Fibroblast of mammary gland (primary cell): ENCODE measurements at places on chromosomes 2 and 18.

GRCh38 chr2:62344472-62344871 lies 148.6 kb downstream of the B3GNT2 start:
- peak; percentile 18 for DNase-seq

- no peak for DNase-seq
Observed at GRCh38 chr2:213524164-213524563, 239.9 kb downstream of the SPAG16 start.

- no peak for DNase-seq
Observed at GRCh38 chr18:41526054-41526453, 429.0 kb upstream of the PIK3C3 start.

DNA sequence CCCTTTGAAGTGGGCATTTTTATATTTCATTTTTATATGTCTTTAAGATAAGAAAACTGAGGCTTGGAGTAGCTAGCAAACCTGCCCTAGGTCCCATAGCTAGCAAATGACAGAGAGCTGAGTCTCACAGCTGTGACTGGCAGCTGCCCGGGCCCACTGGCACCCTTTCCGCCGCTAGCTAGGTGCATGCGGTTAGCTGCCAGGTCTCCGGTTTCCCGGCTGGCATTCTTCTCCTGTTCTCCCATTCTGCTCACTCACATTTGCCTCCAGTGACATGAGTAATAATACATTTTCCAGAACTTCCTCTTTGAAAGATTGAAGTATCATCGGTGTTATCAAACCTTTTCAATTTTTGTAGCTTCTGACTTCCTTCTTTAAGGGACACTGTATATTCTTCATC lies 38.7 kb downstream of the MTCL1 start:
- no peak for DNase-seq

- peak; percentile 90 for DNase-seq
Observed at GRCh38 chr2:68044099-68044498, 18.7 kb downstream of the C1D start.

- DNase-seq, result peak; percentile 94
Observed at GRCh38 chr2:215749092-215749957, 264.0 kb downstream of the MREG start.

DNA sequence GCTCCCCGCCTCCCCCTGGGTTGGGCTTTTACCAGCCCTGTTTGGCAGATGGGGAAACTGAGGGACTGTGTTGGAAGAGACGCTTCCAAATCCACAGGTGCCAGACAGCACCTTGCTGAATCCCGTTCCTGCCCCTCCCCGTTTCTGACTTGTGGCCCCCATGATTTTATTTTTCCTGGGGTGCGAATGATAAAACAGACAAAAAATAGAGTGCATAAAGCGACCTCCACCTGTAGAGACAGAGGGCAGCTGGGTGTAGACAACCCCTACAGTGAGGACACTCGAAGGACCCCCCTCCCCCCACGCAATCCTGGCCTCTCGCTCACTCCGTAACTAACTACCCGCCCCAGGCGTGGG lies 2.2 kb upstream of the CTDSP1 start:
- no peak for DNase-seq

- peak; percentile 68 for DNase-seq
Observed at GRCh38 chr2:200655918-200656580, 70.2 kb downstream of the AOX1 start.

- DNase-seq, result no peak
Observed at GRCh38 chr18:77144451-77145118, 12.0 kb upstream of the MBP start.

DNA sequence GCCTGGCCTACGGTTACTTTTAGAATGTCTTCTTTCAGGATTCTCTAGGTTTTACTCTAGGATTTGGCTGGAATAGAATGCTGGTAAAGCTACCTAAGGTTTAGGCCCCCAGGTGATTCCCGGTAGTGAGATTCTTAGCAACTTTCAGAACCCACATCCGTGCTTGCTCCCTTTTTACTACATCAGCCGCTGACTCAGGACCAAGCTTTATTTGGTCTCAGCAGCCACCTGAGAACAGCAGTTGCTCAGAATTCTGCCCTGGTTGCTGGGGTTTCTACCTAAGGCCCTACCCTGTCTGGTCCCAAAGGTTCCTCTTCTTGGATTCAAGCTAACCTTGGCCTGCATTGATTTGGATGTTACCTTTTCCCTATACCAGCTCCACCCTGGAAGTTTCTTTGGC lies 36.1 kb upstream of the NDUFV2 start:
- DNase-seq, result no peak

- no peak for DNase-seq
Observed at GRCh38 chr18:26290385-26290784, 64.1 kb downstream of the TAF4B start.

GRCh38 chr18:45663403-45664045 lies 48.2 kb downstream of the SLC14A2 start:
- DNase-seq, result no peak

DNA sequence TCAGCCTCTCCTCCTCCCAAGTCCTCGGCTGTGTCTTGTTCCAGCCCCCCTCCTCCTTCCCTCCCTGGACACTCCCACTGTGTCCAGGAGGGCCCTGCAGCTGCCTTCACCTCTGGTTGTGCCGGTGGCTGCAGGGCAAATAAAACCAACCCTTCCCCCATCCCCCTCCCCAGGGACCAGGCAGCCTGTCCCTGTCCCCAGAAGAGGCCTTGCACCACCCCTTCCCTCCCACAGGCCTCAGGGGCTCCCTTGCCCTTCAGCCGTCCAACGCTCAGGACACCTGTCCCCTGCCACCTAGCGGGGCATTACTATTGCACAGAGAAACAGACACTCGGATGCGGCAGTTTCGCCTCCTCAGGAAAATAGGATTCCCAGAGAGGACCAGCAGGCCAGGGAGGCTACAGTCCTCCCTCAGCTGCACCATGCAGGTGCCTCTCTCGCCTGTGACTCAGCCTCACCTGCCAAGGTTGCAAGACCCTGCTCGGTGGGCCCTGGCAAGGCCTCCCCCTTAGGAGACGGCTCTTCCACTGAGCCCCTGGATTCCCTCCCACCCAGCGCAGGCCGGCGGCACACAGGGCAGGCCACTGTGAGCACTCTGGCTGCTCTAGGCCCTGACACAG lies 5.5 kb upstream of the GPC1 start:
- no peak for DNase-seq

DNA sequence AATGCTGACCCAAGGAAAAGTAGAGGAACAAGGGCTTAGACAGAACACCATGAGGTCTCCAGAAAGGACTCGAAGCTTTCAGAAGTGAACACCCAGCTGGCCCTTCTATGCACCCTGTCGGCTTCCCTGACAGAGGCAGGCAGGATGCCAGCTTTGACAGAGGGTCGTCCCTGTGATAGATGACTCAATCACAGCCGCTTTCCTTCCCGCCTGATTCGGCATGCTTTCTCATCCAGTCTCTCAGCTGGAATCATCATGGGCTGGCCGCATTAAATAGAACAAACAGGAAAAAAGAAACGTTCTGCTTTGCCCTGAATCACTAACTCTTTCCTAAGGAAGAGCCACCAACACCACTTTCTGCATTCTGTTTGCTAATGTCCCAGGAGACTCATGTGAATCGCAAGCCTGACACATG lies 140.3 kb upstream of the RAB12 start:
- DNase-seq, result peak; percentile 51

DNA sequence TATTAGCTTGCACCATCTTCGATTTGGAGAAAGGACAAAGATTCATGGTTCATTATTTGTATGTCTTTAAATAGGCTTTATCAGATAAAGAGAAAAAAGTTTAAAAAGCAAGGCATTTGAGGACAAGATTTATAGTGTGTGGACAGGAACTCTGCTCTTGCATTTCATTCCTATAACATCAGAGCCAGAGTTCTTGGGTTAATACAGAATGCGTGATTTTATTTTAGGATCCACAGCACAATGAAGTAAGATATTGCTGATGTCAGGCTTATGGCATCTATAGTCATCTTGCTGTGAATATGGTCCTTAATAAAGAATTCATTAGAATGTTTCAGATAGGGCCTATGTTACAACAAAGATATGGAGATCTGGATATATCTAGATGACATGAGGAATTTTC lies 19.7 kb downstream of the RASGRP3 start:
- peak; percentile 57 for DNase-seq

DNA sequence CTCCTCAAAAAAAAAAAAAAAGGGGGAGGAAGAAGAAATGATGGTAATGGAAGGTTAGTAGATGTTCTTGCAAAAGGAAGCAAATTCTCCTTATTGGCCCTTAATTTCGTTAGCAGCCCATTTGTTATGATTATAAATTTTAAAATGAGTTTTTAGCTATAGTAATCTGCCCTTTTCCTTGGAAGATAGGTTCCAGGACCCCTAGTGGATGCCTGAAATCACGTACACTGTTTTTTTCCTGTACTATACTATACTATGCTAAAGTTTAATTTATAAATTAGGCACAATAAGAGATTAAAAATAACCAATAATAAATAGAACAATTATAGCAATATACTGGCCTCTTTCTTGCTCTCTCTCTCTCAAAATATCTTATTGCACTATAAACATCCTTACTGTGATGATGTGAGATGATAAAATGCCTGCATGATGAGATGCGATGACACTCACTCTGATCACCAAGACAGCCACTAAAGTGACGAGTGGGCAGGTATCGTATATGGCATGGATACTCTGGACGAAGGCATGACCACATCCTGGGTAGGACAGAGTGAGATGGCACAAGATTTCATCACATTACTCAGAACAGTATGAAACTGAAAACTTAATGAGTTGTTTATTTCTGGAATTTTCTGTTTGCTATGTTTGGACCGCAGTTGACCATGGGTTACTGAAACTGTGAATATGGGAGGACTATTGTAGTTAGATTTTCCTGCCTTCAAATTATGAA lies 87.2 kb downstream of the KCTD18 start:
- no peak for DNase-seq

- DNase-seq, result no peak
Observed at GRCh38 chr2:171447675-171448074, 13.6 kb downstream of the DCAF17 start.

- no peak for DNase-seq
Observed at GRCh38 chr18:64419156-64419555, 270.3 kb upstream of the LINC00305 start.

GRCh38 chr2:98020516-98020915 lies 24.8 kb upstream of the TMEM131 start:
- DNase-seq, result no peak

DNA sequence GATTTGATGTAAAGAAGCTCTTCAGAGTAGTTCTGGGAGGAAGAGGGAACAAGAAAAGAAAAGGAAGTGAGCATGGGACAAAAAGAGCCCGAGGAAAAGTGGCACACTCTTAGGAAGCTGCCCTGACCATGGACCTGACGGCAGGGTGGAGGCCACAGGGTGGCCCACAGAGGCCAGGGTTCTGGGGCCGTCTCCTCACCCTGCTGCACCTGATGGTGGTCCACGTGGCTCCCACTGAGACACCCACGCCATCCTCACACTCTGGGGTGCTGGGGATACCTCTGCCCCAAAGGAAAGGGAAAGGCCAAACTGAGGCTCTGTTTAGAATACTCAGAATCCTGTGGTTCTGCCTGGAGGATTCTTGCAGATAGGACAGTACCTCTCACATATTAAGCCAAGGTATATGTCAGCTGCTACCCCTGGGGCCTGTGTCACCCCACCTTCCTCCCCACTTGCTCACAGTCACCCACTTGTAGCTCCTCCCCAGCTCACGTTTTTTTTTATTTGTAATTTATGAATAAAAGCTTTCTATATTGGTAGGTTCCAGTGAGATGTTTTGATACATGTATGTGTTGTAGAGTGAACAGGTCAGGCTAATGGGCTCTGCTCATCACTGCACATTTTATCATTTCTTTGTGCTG lies 171.1 kb downstream of the LDLRAD4 start:
- no peak for DNase-seq

- no peak for DNase-seq
Observed at GRCh38 chr2:26477126-26477910, 606 bp downstream of the OTOF start.

- DNase-seq, result peak; percentile 63
Observed at GRCh38 chr18:58268849-58269248, 224.8 kb downstream of the NEDD4L start.

GRCh38 chr2:37558623-37559022 lies 112.8 kb downstream of the CDC42EP3 start:
- no peak for DNase-seq

GRCh38 chr2:30106543-30106942 lies 40.3 kb upstream of the YPEL5 start:
- peak; percentile 30 for DNase-seq

DNA sequence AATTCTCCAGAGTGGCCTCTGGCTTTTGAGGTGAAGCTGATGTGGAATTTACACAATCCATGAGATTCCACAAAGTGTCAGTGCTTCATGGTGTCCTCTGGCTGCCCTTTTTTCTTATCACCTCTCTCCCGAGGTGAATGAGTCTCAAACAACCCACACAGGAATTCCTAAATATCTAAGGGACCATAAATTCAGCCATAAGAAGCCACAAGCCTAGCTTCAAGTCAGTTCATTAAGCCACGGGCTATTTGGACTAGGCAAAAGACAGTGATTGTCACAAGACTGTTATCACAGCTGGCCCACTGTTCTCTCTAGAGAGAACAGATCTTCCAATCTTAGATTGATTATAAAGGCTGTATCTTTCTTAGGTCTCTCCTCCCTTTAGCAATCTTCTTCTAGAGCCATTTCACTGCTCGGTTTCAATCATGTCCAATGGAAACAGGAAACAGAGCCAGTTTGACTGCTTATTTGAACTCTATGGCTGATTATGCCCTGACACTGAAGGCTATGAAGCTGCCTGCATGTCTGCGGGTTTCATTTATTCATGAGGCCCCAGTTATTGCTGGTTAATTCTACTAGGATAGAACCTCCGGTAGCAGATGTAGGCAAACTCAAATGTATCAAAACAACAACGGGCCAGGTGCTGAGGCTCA lies 4.1 kb downstream of the NEMP2 start:
- peak; percentile 30 for DNase-seq
